ENCODE measurements at places on chromosomes 3 and 15.

DNA sequence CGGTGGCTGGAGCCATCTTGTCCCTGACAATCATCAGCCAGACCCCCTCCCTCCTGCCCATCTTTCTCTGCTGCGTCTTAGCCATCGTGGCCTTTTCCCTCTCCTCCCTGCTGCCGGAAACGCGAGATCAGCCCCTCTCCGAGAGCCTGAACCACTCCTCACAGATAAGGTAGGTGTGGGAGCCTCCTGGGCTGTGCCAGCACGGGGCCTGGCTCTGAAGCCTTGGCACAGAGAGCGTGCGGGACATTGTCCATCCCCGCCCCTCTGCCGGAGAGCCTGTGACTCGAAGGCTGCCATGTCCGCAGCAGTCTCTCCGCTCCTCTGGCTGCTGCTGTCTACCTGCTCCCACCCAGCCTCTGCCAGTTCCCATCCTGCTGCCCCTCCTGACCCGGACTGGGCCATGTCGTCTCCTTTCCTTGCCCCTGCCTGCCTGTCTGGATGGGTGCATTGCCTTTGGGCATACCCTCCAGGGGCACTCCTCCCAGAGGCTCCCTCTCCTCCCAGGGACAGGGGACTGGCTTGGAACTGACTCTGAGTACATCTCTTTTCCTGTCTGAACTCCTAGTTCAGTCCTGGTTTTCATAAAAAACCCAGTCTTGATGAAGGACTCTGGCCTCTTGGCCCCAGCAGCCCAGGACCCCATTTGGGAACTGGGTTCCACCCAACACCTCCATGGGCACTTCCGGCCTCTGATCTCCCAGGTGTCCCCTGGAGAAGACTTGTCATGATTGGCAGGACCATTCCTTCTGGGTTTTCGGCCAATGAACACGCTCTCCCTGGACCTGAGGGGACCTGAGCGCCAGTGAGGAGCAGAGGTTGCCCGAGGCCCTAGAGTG, 30.0 kb upstream of the XYLB start:
- no peak for DNase-seq

DNA sequence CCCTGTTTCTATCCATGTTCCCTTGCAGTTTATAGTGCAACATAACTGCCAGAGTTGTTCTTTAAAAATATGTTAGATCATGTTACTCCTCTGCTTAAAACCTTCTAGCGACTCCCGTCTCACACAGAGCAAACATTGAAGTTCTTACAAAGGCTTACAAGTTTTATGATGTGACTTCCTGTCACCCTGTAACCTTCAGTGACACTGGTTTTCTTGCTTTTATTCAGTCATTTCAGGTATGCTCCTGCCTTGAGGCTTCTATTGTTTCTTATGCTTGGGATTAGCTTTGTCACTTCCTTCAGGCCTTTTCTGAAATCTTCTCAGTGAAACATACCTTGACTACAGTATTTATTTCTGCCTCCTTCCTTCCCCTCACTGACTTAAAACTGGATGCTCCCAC, 252.1 kb downstream of the DOCK3 start:
- no peak for DNase-seq

DNA sequence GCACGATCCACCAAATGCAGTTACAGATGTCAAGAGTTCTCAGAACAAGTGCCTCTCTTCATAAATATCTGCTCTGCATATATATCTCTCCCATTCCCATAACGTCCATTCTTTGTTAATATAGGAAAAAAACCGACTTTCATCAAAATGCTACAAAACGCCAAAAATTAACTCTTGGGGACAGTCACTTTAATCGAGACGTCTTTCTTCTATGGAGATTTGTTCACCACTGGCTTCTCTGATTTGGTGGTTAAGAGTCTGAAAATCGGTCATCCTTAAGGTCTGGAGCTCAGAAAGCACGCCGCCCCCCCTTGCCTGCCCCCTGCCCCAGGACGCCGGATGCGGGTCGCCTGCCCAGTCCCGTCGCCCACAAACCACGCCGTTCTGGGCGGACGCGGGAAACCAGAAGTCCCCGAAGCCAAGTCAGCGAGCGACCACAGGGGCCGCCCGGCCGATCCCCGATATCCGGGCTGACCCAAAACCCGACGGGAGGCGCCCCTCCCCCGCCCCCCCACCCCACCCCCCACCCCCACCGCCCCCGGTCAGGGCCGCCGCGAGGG, 252.7 kb downstream of the TJP1 start:
- no peak for DNase-seq

- DNase-seq = peak; percentile 98
These were observed at the start of gene ANKRD28 for GRCh38 chr3:15797642-15798303. Gene ANKRD28, minus strand, starts transcription at chr3:15797979. Its CDS starts 1,458 bp downstream, at chr3:15796521.

GRCh38 chr3:50351323-50351697, 648 bp downstream of the CYB561D2 start:
- no peak for DNase-seq

DNA sequence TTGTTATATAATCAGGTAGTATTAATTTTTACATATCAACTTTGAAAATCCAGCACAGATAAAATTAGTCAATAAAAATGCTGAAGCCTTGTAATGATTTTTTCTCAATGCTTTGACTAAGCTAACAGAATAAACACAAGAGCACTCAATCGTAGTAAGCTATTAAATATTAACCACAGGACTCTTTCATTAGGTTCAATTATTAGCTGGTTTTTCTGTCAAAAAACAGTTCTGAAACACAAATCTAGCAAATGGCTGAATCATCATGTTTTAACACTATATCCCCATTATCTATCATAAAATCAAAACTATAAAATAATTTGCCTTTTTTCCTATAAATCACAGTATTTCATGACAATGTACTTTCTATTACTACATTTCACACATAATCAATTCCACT, 69.6 kb downstream of the PLOD2 start:
- no peak for DNase-seq

DNA sequence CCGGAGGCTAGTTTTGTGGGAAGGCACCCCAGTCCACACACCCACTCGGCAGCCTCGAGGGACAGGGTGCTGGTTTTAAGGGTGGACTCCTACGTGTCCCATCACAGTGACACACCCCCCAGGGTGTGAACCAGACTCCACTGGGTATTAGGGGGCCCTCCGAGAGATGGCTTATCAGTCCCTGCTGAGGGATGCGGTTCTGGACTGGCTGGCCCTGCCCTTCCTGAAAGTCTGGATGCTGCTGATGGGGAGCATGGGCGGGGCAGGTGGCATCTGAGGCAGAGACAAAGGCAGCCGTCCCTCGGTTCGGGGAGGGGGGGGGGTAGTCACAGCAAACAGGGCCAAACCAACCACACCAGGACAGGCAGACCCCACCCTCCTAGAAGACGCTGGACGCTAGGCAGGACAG, 939 bp upstream of the ULK3 start:
- DNase-seq = no peak

All from astrocyte of the spinal cord (primary cell).